Cardiac muscle cell (in vitro differentiated cells and primary cell): ENCODE measurements at places on chromosomes 5 and 9.

DNA sequence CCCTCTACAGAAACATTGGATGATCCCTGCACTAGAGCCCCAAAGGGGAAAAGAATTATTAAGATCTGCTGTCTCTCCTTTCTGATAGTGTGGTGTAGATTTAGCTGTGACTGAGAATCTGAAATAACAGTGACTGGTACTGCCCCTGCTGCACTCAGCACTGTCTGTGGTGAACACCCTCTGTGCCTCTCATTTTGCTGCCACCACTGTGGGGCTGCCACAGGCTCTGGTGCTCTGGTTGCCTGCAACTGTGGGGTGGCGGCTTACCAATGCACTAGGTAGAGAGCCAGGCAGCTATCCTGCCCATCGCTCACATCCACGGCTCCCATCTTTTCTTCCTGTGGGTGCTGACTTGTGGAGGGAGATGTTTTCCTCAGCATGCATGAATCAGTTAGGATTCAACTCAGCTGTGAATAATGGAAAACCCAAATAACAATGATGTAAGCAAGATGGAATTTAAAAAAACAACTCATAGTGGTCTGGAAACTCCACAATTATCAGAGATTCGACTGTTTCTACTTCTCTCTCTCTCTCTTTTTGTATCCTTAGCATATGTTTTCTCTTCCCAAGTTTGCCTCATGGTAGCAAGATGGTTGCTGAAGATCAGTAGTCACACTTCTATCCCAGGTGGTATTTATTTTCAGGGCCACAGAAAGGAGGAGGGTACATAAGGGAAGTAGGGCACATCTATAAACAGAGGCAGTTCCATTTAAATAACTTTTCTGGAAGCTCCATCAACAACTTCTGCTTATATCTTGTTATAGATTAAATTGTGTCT lies 99.8 kb upstream of the DAP start:
- DNase-seq, result no peak

DNA sequence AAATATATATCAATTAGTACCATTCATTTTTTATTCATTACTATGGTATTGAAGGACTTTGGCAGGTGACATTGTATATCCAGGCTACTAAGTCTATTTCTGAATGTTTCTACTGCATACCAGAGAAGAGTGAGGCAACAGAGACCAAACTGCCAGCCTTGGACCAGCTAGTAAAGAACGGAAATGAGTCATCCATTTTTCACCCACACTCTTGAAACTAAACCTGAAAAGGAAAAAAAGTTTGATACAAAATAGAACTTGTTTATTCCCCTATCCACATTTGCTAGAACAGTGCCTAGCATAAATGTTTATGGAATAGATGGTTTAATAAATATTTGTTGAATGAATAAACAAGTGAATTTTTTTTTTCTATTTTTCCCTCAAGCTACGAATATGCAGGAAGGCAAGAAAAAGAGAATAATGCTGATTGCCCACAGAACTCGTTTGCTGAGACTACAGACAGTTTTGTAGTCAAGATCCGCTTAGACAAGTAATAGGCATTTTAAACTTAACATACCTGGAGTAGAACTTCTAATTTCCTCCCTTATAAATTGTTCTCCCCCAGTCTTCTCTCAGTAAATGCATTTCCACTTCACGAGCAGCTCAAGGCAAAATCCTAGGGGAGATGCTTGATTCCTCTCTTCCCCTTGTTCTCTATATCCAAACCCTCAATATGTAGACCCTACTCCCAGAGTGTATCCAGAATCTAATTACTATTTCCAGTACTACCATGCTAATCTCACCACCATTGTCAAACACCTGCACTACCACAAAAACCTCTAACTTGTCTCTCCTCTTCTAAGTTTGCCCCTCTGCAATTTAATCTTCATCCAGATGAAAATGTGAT lies 146.2 kb upstream of the RASA1 start:
- peak; percentile 87 for DNase-seq

- DNase-seq, result no peak
Measured at GRCh38 chr5:168427224-168427623, 59.0 kb upstream of the RARS1 start.

- peak; percentile 83 for DNase-seq
Measured at GRCh38 chr9:89022902-89023301, 31.6 kb downstream of the S1PR3 start.

DNA sequence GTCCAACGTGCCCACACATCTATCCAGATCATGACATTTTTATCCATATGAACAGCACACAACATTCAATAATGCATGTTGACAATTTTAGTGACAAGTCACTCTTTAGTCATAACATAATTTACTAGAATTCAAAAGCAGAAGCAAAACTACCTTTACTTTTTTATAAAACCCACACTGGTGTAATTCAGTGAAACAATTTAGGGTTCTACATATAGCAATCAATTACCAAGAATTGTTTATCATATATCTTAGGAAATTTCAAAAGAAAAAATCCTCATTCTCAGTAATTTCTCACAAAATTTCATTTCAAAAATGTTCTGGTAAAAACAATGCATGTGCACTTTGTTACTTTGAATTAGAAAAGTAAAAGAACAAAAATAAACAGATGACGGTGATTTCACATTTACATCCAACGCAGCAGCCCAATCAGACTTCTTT lies 12.6 kb downstream of the AUH start:
- no peak for DNase-seq

GRCh38 chr9:90722071-90722470 lies 79.4 kb upstream of the DIRAS2 start:
- DNase-seq, result no peak

DNA sequence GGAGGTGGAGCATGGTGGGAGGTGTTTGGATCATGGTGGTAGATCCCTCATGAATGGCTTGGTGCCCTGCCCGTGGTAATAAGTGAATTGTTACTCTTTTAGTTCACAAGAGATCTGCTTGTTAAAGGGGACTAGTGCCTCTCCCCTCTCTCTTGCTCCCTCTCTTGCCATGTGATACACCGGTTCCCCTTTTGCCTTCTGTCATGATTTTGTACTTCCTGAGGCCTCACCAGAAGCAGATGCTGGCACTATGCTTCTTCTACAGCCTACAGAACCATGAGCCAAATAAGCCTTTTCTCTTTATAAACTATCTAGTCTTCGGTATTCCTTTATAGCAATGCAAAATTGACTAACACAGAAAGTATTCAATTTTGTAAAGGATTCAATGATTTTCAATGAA lies 817.1 kb downstream of the TLR4 start:
- DNase-seq, result no peak

GRCh38 chr5:122220511-122220910 lies 91.2 kb downstream of the ZNF474 start:
- no peak for DNase-seq

- DNase-seq, result no peak
Measured at GRCh38 chr9:125003332-125003731, 62.4 kb upstream of the GOLGA1 start.

DNA sequence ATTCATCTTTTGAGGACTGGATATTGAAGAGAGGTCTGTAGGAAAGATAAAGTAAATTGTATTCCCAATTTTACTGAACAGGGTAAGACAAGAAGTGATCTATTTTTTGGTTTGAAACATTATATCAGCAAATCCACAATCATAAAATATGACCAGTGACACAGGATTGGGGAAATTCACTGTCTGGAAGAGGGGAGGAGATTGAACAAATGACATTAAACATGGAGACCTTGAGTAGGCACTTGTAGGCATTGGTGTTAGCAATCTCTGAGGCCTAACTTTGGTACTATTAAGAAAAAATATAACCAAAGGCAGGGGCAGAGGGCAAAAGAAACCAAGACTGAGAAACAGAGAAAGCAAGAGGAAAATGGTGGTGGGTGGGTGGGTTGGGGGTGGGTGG lies 132.6 kb upstream of the TMEM161B start:
- no peak for DNase-seq

- DNase-seq, result no peak
Measured at GRCh38 chr5:98102936-98103335, 670.5 kb upstream of the RGMB start.

GRCh38 chr9:121901616-121902015 lies 191.5 kb downstream of the TTLL11 start:
- no peak for DNase-seq

DNA sequence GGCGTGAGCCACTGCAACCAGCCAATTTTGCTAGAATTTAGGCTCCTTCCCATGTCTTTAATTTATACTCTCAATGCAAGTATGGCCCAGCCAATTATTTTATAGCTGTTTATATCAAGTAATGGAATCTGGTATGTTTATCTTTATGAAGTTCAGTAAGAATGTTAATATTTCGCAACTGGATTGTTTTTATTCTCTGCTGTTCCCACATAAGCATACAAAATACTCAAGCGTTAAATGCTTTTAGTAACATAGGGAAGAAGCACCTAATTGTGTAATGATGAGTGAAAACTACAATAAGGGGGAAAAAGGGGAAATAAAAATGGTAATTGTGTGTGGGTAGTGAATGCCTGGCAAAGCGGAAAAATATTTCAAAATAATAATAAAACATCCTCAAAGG lies 21.3 kb downstream of the PWWP2A start:
- no peak for DNase-seq

- no peak for DNase-seq
Measured at GRCh38 chr9:1101846-1102641, 51.9 kb downstream of the DMRT2 start.

- DNase-seq, result peak; percentile 86
Measured at GRCh38 chr9:112753725-112754124, 3.2 kb downstream of the SNX30 start.

- DNase-seq, result no peak
Measured at GRCh38 chr5:30765227-30765626, 428.3 kb upstream of the CDH6 start.

- no peak for DNase-seq
Measured at GRCh38 chr5:177472460-177473442, 683 bp downstream of the DBN1 start.

- no peak for DNase-seq
Measured at GRCh38 chr9:136456258-136456657, 16.6 kb upstream of the INPP5E start.

GRCh38 chr5:16935231-16936149 lies 598 bp downstream of the MYO10 start:
- no peak for DNase-seq

GRCh38 chr5:170444181-170444580 lies 55.0 kb upstream of the KCNMB1 start:
- no peak for DNase-seq

- no peak for DNase-seq
Measured at GRCh38 chr9:127521919-127522304, 70.6 kb downstream of the LRSAM1 start.

- no peak for DNase-seq
Measured at GRCh38 chr9:94779031-94779430, 52.5 kb downstream of the AOPEP start.

- DNase-seq, result no peak
Measured at GRCh38 chr5:10666531-10667299, 94.3 kb downstream of the DAP start.

GRCh38 chr5:112117551-112117950 lies 301.5 kb downstream of the EPB41L4A start:
- no peak for DNase-seq

- no peak for DNase-seq
Measured at GRCh38 chr9:107036367-107036766, 173.4 kb downstream of the ZNF462 start.

DNA sequence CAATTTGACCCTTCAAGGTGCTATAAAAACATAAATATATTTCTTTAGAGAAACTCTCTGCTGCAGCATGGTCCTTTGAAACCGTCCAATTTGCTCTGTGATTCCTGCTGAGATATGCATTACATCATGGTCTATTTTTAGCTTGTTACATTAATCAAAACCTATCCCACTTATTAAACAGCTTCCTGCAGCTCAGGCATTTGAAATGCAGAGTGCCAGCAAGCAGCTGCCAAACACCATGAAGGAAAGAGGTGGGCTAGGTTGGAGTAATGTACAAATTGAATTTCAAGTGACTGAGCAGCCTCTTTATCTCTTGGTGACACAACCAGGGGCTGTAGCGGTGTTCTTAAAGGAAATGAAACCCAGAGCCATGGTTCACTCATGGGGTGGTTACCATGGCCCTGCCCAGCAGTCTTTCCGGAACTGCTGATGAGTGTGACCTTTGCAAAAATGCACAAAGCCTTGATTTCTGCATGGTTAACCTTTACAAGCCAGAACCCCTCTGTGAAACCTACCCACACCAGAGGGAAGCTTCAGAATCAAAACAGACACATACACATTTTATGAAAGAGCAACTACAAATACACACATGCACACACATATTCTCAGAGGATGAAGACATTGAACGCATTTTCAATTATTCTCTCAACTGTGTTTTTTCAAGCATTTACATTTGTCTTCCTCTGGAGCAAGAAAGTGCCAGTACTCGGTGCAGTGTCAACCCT lies 155.8 kb upstream of the ZNF608 start:
- peak; percentile 57 for DNase-seq

- DNase-seq, result no peak
Measured at GRCh38 chr9:37549527-37549926, 26.7 kb downstream of the FBXO10 start.

GRCh38 chr5:65539827-65540226 lies 23.1 kb downstream of the CENPK start:
- no peak for DNase-seq

- DNase-seq, result no peak
Measured at GRCh38 chr5:62578540-62578939, at the start of gene LRRC70. TSS of gene LRRC70 (plus strand) at chr5:62578819. CDS start at chr5:62579439, 620 bp downstream.

GRCh38 chr5:43396762-43397304 lies 15.4 kb downstream of the CCL28 start:
- no peak for DNase-seq

- DNase-seq, result no peak
Measured at GRCh38 chr5:137754961-137755762, 999 bp upstream of the HNRNPA0 start.
